ENCODE measurements at places on chromosomes 4 and X. TPM values are rescaled to one million over a fixed set of nuclear protein-coding genes. Genes with fewer than 3 reads are reported as not detected.
A peak's percentile ranks its signal among the peaks of the same experiment; 100 is the strongest.

ZNF41 gene
- total RNA-seq = 6.3 TPM

GRCh38 chr4:11973270-11973669 lies 544.6 kb upstream of the HS3ST1 start:
- H3K4me3 ChIP-seq = no peak overlapping the region
- H3K4me1 ChIP-seq = no peaks in the 10 kb centered on the region
- no peaks in the 10 kb centered on the region for H3K27me3 ChIP-seq
- no peak for DNase-seq

- peaks cover 11% of the 10 kb centered on the region for H3K36me3 ChIP-seq
- no peak overlapping the region for H3K4me3 ChIP-seq
- no peaks in the 10 kb centered on the region for H3K4me1 ChIP-seq
- peaks cover 12% of the 10 kb centered on the region for H3K27me3 ChIP-seq
Observed at GRCh38 chr4:83318666-83319065, 16.0 kb downstream of the HPSE start.

- H3K4me1 ChIP-seq = no peaks in the 10 kb centered on the region
- no peak for DNase-seq
- H3K27ac ChIP-seq = no peak overlapping the region
- H3K4me3 ChIP-seq = no peak overlapping the region
- H3K27me3 ChIP-seq = no peaks in the 10 kb centered on the region
- no peaks in the 10 kb centered on the region for H3K36me3 ChIP-seq
Observed at GRCh38 chr4:11503166-11503565, 74.5 kb upstream of the HS3ST1 start.

DNA sequence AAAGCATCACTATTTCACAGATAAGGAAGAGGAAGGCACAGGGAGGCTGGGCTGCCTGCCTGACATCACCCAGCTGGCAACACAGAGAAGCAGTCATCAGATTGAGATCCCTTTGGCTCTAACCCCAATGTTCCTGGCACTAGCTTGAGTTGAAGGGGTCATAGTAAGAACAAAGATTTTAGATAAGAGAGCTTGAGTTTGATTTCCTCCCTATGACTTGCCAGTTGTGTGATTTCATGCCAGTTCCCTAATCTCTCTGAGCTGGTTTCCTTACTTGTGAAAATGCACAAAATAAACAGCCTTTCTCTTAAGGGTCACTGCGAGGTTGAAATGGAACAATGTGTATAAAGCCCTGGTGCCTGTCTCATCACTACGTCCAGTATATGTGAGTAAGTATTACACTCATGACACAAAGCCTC lies 475.4 kb upstream of the HS3ST1 start:
- H3K36me3 ChIP-seq = no peaks in the 10 kb centered on the region
- no peak overlapping the region for H3K4me3 ChIP-seq
- no peaks in the 10 kb centered on the region for H3K4me1 ChIP-seq
- no peaks in the 10 kb centered on the region for H3K27me3 ChIP-seq

DNA sequence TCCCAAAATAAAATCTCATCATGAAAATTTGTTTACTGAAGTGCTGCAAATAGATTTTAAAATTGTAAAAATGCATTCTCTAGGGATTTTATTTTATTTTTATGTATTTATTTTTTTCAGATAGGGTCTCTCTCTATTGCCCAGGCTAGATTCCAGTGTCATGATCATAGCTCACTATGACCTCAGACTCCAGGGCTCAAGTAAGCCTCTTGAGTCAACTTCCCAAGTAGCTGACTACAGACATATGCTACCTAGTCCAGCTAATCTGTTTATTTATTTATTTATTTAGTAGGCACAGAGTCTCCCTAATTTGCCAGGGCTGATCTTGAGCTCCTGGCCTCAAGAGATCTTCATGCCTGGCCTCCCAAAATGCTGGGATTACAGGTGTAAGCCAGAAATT lies 317.7 kb upstream of the ANXA10 start:
- H3K27me3 ChIP-seq = peaks cover 5% of the 10 kb centered on the region
- no peaks in the 10 kb centered on the region for H3K4me1 ChIP-seq
- H3K36me3 ChIP-seq = no peaks in the 10 kb centered on the region
- H3K4me3 ChIP-seq = no peak overlapping the region
- DNase-seq = no peak

DNA sequence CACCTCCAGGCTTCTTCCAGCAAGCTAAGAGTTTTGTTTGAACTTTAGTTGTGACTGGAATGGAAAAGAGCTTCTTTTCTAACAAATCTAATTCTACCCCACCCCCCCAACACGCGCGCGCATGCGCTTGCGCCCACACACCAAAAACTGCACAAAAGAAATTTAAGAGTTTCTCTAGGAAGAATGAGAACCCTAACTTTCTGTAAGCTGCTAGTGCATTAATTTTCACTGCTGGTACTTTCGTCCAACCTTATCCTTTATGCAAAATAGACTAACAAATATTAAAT lies 9.0 kb upstream of the INTU start:
- peak overlapping the region; percentile 74 for H3K4me3 ChIP-seq
- H3K27ac ChIP-seq = no peak overlapping the region
- peaks cover 72% of the 10 kb centered on the region for H3K27me3 ChIP-seq
- DNase-seq = no peak
- H3K36me3 ChIP-seq = no peaks in the 10 kb centered on the region

GRCh38 chr4:566508-567295 lies 9.4 kb downstream of the TMEM271 start:
- H3K4me3 ChIP-seq = no peak overlapping the region
- peak; percentile 66 for DNase-seq
- no peaks in the 10 kb centered on the region for H3K36me3 ChIP-seq
- no peak overlapping the region for H3K27ac ChIP-seq

GRCh38 chr4:150768497-150768896 lies 186.5 kb downstream of the MAB21L2 start:
- H3K27me3 ChIP-seq = no peaks in the 10 kb centered on the region
- DNase-seq = no peak
- H3K27ac ChIP-seq = no peak overlapping the region
- H3K4me3 ChIP-seq = no peak overlapping the region
- H3K36me3 ChIP-seq = peaks cover 12% of the 10 kb centered on the region
